ENCODE measurements at places on chromosomes 4 and X. TPM values are rescaled to one million over a fixed set of nuclear protein-coding genes. Genes with fewer than 3 reads are reported as not detected.

DNA sequence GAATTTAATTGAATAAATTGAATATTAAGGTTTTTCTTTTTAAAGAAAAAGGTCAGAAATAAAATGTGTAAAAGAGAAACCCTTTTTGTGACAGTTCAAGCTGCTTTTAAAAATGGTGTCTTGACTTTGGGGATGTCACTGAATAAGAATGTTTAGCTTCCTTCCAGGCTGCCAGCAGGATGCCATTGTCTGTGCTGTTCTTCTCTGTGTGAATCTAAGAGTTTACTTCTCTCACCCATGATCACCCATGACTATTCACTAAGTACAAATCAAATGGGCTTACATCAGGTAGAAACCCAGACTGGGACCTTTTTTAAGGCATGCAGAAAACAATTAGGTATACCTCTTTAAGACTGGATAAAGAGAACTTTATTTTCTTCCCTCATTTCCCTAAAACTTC, 115.3 kb downstream of the DACH2 start:
- no peak for DNase-seq

GRCh38 chrX:70826715-70827114, 81.8 kb downstream of the TEX11 start:
- DNase-seq, result no peak

- DNase-seq, result no peak
Measured at GRCh38 chr4:161160718-161161117, 1003.1 kb downstream of the FSTL5 start.

DNA sequence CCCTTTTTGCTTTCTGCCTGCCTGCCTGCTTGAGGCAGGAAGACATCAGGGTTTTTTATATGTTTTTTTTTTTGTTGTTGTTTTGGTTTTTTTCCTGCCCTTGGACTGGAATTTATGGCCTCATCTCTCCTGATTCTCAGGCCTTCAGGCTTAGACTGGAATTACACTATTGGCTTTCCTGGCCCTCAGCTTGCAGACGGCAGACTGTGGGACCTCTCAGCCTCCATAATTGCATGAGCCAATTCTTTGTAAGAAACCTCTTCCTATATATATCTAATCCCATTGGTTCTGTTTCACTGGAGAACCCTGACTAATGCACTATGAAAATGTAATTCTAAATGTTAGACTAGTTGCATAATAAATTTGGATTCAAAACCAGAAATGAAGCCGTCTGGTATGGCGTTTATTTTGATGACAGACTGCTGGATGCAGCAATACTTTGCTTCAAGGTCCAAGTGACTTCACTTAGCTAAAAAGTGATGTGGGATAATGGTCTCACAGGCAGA, 59.0 kb downstream of the SEL1L3 start:
- no peak for DNase-seq

GRCh38 chrX:68748030-68748429, 80.8 kb upstream of the EFNB1 start:
- no peak for DNase-seq

DNA sequence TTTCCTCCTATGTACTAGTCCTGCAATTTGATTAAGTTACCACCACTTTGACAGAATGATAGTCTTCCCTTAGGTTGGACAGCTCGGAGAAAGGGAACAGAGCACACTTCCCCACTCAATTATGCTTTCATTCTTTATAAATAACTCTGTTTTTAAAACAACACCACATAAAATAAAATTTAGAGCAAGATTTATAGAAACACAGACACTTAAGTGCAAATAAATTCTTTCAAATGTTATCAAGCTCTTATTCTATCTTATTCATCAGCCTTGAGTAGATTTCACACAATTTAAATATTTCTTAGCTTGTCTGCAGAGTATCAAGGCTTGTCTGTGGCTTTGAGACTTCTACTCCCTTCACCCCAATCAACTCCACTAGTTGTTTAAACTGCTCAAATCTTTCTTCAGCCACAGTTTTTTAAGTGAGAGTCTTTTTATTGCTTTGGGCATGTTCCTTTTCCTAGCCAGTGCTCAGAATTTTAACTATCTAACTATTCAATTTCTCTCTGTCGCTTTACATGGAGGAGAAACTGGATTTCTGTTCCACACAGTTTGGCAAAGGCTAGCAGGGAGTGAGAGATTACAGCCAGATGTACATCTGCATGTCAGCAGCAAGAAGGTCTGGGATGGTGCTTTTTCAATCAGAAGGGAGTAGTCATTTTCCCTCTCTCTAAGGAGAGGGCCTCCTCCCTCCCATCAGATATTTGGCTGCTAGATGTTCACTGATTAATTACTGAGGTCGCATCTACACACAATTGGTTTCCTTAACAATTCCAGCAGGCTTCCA, 53.1 kb upstream of the PLAC1 start:
- DNase-seq, result no peak

DNA sequence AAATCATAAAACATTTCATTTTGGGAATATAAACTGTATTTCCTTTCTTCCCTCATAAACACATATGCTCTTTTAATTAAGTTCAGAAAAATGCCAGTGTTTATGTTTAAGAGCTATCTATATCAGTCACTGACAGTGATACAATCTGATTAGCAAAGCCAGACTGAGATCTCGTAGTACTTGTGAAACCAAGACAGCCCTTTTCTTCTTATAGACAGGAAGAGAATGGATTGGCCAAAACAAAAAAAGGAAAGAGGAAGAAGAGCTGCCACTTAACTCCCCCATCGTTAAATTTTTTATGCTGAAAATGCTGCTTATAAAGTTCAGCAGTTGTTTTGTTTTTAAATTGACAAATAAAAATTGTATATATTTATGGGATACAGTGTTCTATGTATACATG, 87.4 kb downstream of the PLAC1 start:
- no peak for DNase-seq

GRCh38 chr4:37475087-37475486, 211.1 kb downstream of the RELL1 start:
- no peak for DNase-seq

Gene TSPAN6
- polyA plus RNA-seq, result not detected

Gene CTAG2
- polyA plus RNA-seq, result not detected

Gene CITED1
- polyA plus RNA-seq, result not detected

Gene GPR143
- not detected for polyA plus RNA-seq

Gene AASDH
- polyA plus RNA-seq, result 16.8 TPM

Gene TCEAL3
- 14.0 TPM for polyA plus RNA-seq

All from GM12878 (cell line).